ENCODE measurements at places on chromosomes 6 and 20.

GRCh38 chr6:11381801-11382513 lies 149.5 kb upstream of the NEDD9 start:
- no peak for DNase-seq

DNA sequence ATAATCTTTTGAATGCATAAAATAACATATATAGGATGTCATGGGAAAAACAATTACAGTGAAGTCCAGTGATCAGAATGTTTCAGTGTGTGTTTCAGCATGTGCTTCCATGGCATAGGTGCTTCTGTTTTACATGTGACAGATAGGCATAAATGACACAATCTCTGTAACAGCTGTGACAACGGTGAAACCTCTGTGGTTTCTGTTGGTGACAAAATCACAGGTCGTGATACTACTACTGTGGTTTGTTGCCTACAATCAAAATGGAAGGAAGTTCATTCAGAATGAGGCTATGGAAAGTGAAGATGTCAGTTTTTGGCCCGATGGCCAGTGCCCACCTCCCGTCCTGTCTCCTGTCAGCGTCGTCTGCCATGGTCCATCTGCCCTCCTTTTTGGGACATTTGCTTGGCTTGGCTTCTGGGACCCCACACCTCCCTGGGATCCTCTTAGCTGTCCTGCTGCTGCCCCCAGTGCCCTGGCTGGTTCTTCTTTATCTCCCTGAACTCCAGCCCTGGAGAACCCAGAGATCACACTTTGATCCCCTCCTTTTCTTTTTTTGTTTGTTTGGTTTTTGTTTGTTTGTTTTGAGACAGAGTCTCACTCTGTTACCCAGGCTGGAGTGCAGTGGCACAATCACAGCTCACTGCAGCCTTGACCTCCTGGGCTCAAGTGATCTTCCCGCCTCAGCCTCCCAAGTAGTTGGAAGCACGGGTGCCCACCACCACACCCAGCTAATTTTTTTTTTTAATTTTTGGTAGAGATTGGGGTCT lies 79.3 kb upstream of the NAA20 start:
- DNase-seq = no peak

- DNase-seq = no peak
Observed at GRCh38 chr6:26441977-26442376, 1.7 kb downstream of the BTN3A3 start.

- DNase-seq = no peak
Observed at GRCh38 chr6:9761220-9761619, 653.7 kb downstream of the TFAP2A start.

- DNase-seq = no peak
Observed at GRCh38 chr6:165704045-165704748, 41.2 kb upstream of the PDE10A start.

DNA sequence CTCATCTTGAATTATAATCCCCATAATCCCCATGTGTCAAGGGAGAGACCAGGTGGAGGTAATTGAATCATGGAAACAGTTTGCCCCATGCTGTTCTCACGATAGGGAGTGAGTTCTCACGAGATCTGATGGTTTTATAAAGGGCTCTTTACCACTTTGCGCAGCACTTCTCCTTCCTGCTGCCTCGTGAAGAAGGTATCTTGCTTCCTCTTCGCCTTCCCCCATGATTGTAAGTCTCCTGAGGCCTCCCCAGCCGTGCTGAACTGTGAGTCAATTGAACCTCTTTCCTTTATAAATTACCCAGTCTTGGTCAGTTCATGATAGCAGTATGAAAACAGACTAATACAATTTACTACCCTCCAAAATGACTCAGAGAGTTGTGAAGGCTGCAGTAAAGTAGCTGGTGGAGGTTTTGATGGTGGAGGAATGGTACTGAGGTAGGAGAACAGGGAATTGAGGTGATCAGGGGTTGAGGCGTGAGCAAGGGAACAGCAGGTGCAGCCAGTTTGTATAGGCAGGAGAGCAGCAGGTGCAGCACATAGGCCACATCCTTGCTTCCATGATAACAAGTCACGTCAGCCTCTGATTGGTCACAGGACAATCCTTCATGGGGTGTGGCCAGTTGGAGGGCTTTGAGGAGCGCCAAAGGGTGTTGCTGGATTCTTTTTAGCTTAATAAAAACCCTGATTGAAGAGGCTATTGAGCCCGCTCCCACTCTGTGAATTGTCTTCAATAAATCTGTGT lies 150.0 kb downstream of the CDC5L start:
- DNase-seq = peak; percentile 10

DNA sequence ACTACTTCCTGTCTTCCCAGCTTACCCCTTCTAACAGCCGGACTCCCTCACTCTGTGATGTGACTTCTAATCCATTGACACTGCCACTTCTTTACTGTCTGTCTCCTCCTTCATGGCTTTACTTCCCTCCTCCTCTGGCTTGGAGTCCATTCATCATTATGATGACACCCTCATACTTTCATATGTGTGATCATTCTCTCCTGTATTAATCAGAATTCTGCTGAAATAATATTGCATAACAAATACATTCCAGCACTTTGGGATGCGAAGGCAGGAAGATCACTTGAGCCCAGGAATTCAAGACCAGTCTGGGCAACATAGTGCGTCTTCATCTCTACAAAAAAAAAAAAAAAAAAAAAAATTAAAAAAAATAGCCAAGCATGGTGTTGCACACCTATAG lies 147.9 kb upstream of the BTBD3 start:
- no peak for DNase-seq

- DNase-seq = peak; percentile 68
Observed at GRCh38 chr6:148179786-148180185, 162.9 kb upstream of the SASH1 start.

GRCh38 chr6:149150301-149150700 lies 167.2 kb upstream of the TAB2 start:
- no peak for DNase-seq

DNA sequence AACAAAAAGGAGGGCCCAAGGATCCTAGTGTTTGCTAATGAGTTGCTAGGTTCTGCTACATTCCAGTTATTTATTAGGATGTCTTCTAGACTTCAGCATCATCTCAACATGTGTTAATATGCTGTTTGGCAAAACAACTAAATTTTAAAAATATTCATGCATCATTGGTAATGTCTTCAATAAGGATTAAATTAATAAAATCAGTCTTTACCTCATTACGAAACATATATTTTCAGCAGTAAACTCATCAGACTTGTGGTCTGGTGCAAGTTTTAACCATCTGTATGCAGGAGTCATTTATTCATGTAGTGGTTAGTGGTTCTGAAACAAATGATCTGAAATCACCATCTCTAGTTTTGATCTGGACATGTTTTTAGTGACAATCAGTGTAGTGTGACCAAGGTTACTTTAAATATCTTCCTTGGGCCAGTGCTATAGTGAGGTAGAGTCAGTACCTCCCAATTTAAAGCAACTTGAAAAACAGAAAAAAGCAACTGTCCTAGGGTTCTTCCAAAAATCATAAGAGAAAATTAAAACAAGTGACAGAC lies 85.0 kb upstream of the KCNK16 start:
- no peak for DNase-seq

GRCh38 chr6:126176282-126176681 lies 163.6 kb upstream of the CENPW start:
- peak; percentile 82 for DNase-seq

DNA sequence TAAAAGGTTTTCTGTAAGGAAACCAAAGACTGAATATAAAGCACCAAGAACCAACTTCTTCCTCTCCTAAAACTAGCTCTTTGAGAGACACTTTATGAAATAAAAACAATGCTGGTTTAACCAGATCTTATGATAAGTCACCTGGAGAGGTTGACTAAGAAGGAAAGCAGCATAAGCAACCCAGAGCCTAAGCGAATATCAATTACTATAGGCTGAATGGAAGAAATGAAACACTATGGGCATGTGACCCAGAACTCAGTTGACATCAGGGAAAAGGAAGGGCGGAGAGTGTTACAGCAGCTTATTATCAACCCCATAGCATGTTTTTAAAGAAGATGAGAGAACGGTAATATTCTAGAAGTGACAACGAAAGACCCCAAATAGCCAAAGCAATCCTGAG lies 94.1 kb upstream of the STMND1 start:
- no peak for DNase-seq

GRCh38 chr6:47721189-47721588 lies 22.8 kb downstream of the ADGRF4 start:
- no peak for DNase-seq

Measured in NCI-H69 (cell line).